M059J (cell line): ENCODE measurements at places on chromosomes 11 and 22.
A peak's percentile ranks its signal among the peaks of the same experiment; 100 is the strongest.

DNA sequence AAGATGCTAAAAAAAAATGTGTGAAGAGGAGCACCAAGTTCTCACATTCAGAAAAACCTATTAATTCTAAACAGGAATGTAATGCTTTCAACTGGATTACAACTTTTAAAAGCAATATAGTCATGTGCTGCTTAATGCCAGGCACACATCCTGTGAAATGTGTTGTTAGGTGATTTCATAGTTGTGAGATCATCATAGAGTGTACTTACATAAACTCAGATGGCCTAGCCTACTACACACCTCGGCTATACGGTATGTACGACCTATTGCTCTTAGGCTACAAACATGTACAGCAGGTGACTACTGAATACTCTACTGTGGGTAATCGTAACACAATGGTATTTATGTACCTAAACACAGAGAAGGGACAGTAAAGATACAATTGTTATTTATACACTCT is 142.3 kb downstream of the RBFOX2 start:
- DNase-seq: no peak

- DNase-seq: no peak
These were observed 17.4 kb downstream of the SLC43A3 start for GRCh38 chr11:57409321-57410100.

GRCh38 chr22:32723643-32724042 is 77.9 kb upstream of the TIMP3 start:
- DNase-seq: peak; percentile 91

DNA sequence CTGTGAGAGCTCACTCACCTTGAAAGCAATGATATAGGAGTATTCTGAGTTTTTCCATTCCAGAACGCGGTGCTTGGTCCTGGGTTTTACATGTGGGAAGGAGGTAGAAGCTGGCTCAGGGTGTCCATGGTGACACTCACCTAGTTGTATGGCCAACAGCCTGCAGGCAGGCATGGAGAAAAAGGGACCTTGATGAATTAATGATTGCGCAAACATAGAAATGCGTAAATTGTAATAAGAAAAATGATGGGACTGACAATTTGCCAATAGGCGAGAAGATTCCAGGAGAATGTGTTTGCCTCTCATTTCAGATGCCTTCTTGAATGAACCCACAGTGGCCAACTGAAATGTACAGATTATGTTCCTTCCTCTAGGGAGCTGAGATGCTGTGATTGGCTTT is 53.4 kb upstream of the MYO18B start:
- no peak for DNase-seq

DNA sequence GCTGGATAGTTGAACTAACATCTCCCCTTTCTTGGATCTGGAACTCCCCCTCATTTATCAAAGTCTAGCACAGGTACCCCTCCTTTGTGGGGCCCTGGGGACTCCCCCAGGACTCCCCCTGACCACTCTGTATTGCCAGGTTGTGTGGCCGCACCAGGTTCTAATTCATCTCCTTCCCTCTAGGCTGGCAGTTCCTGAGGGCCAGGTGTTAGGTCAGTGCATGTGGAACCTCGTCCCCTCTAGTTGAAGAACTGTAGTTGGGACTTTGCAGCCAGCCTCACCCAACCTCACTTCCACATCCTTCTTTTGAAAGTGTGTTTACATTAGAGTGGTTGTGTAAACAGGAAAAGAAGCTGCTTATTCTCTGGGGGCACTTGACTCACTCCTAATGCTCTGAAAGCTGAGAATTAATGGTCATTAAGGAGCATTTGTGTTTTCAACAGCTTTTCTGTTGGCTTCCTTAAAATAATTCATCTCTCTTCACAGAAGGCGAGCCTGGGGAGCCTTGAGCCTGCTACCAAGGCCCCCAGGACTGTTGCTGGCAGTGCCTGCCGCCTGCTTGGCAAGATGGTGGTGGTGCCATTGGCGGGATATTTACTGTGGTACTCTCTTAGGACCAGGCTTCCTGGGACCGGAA is 11.8 kb downstream of the UPB1 start:
- peak; percentile 73 for DNase-seq

DNA sequence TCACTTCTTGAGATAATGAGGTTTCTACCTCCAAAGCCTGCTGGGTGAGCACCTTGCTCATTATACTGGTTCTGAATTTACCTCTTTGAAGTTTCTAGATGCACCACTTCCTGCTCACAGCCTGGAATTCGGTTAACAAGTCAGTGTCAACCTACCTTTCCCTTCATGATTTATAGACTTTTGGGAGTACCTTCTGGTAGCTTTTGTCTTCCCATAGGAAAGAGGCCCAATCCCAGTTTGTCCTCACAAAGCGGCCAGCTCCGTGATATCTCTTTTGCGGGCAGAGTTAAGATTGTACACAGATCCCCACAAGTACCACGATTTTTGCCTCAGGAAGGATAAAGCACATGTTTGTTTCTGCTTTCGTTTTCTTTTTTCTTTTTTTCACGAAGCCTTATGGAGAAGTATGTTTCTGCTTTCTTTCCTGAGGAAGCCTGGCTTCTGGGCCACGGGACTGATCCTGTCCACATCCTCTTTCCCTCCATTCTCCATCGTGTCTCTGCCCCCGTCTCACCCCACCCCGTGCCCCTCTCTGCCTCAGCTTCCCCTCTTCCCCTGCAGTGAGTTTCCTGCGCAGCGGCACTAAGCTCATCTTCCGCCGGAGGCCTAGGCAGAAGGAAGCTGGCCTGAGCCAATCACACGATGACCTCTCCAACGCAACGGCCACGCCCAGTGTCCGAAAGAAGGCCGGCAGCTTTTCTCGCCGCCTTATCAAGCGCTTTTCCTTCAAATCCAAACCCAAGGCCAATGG is 5.7 kb upstream of the HINFP start:
- DNase-seq: no peak

GRCh38 chr11:22520521-22520920 is 105.1 kb downstream of the FANCF start:
- DNase-seq: peak; percentile 26

DNA sequence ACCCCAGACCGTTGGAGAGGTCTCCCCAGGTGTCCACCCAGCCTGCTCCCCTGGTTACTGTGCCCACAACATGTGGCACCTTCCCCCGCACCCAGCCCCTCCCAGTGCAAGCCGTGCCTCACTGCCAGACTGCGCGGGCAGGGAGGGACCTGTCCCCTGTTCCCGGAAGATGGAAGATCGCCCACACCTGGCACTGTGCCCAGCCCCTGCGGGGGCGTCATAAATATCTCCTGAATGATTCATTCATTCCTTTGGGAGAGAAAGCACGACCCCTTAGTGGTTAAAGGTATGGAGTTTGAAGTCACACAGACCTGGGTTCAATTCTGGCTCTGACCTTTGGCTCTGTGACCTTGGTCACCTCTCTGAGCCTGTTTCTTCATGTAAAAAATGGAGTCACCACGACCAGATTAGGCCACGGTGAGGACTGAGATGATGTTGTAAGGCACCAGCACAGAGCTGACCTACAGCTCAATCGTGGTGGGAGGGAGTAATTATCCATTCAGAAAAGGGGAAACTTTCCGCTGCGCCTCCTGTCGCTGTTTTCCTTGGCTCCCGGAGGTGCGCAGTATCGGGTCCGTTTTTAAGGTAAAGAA is 497 bp upstream of the SYT12 start:
- peak; percentile 86 for DNase-seq

DNA sequence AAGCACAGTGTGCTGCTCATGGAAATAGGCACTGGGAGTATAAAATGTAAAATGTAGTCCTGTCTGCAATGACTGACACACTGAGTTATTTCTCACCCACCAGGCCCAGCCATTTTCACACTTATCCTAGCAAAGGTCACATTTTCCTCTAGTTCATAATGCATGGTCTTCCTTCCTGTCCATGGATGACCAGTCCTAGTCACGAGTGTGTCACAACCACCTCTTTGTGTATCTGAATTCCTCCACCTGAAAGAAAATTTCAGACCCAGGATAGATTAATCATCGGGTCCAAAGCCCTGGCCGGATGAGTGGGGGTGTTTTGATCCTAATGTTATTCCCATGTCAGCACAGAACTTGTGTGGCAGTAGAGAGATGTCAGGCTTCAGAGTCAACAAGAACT is at the start of gene MRGPRX4:
MRGPRX4 (plus strand) TSS at position 172 of the 400 bp plus-strand sequence. CDS start 420 bp downstream, outside the sequence.
- DNase-seq: peak; percentile 9

DNA sequence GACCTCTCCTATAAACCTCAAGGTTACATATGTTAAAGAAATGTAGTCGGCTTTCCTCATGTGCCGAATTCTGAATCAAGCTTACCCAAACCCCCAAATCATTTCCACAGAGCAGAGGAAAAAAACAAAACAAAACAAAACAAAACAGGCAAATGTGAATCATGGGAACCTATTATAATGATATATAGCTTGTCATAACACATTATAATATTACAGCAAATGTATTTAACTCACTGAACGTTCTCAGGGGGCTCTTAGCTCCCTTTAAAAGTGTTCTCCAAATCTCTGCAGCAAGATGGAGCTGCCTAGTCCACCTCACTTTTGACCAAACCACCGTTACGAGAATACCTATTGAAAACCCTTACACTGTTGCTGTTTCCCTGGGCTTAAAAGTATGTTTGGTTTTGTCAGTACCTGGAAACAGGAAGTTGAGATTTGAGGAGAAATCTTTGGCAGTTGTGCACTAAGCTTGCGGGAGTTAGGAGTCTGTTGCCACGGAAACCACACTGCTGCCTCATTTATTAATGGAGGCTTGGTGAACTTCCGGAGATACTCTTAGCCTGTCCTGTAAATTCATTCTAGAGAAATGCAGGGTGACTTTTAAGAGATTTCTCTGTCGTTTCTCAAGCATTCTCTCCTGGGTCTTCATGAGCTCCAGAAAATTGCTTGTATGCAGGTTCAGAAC is 167.0 kb upstream of the RASSF10 start:
- peak; percentile 98 for DNase-seq

GRCh38 chr11:67024966-67025365 is 2.0 kb downstream of the SYT12 start:
- peak; percentile 56 for DNase-seq

- peak; percentile 40 for DNase-seq
These were observed 50.8 kb upstream of the ELF5 start for GRCh38 chr11:34564406-34564805.

DNA sequence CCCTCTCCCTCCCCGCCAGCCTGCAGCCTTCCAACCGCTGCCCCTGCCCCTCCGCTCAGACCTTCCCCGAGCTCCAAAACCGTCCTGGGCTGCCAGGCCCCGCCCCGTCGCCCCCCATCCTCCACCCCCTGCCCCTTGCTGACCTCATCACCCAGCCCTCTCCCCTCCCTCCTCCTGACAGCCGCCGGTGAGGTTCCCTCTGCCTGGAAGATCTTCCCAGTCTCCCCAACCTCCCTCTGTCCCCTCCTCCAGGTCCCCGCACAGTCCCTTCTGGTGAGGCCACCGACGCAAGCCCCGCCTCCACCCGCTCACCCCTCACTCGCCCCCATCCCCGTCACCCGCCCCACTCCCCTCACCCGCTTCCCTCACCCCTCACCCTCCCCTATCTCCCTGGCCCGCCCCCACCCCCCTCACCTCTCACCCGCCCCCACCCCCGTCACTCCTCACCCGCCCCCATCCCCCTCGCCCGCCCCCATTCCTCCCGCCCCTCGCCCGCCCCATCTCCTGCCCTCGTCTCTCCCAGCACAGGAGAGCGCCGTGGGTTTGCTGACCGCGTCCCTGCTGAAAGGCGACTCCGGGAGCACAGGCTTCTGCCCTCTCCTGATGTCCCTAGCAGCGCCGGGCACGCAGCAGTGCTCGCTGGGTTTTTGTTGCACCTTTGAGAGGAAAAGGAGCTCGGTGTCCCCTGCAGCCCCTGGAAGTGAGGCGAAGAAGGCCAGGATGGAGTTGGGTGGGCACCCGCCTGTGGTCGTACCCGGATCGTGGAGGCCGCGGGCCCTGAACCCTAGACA is 16.4 kb upstream of the UPK3A start:
- no peak for DNase-seq

DNA sequence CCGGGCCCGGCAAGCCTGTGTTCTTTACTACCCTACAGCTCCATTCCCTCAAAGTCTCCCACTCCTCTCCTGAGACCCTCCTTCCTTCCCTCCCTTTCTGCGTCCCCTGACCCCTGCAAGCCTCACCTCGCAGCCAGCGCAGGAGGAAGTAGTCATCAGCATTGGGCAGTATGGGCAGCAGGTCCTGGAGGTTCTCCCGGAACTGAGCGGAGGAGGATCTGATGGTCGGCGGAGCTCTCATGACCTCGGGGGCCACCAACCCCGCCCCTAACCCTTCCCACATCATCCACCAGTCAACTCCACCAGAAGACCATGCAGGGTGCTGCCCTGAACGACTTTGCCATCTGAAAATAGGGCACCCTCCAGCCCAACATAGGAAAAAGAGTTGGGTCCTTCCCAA is 1.9 kb downstream of the SEC14L4 start:
- no peak for DNase-seq

GRCh38 chr11:44260081-44260480 is 49.9 kb downstream of the ALX4 start:
- no peak for DNase-seq

DNA sequence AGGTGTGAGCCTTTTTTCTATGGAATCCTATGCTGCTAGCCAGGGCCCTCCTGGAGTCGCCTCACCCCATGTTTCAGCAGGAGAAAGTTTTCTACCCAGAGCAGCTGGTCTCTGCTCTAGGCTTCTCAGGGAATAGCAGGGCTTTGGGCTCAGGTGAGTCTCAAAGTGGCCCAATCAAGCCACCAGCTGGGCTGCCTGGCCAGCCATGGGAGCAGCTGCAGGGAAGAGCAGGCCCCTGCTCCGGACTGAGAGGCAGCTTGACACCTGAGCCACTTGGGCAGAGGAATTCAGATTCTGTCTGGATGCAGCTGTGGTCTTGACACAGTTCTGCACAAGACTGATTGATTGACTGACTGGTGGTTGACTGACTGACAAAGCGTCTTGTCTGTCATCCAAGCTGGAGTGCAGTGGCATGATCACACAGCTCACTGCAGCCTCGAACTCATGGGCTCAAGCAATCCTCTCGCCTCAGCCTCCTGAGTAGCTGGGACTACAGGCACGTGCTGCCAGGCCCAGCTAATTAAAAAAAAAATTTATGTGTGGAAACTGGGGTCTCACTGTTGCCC is 57.5 kb upstream of the ARFGAP3 start:
- no peak for DNase-seq

GRCh38 chr11:1653541-1654387 is 24.2 kb downstream of the KRTAP5-5 start:
- no peak for DNase-seq

DNA sequence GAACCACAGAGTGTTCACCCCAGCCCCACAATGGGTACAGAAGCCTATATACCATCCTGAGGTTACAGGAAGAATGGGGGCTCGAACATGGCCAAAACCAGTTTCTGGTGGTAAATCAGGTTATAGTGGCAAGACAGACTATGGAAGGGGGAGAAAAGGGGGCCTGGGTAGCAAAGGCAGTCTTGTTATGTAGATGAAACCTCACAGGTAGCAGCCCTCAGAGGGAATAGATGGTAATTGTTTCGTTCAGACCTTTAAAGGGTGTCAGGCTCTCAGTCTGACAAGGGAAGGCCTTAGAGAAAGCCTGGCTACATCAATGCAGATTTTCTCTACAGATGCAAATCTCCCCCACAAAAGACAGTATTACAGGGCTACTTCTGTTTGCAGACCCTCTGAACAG is 3.4 kb downstream of the CAPN1 start:
- no peak for DNase-seq

- no peak for DNase-seq
These were observed 11.8 kb upstream of the RAPSN start for GRCh38 chr11:47460571-47461235.
